ENCODE measurements at places on chromosomes 1 and 21.

- no peak for DNase-seq
These were observed 209.7 kb upstream of the ST6GALNAC5 start for GRCh38 chr1:76657623-76658022.

GRCh38 chr1:20493839-20494608 lies 8.0 kb upstream of the CAMK2N1 start:
- DNase-seq: peak; percentile 84

- peak; percentile 28 for DNase-seq
These were observed 45.3 kb downstream of the TARBP1 start for GRCh38 chr1:234433563-234434285.

- DNase-seq: no peak
These were observed 21.6 kb downstream of the MAP3K21 start for GRCh38 chr1:233349137-233349536.

GRCh38 chr1:109443476-109443875 lies 17.2 kb upstream of the PSMA5 start:
- no peak for DNase-seq

GRCh38 chr1:32114420-32114819 lies 6.6 kb downstream of the KPNA6 start:
- no peak for DNase-seq

GRCh38 chr1:193313354-193314140 lies 127.1 kb upstream of the B3GALT2 start:
- no peak for DNase-seq

DNA sequence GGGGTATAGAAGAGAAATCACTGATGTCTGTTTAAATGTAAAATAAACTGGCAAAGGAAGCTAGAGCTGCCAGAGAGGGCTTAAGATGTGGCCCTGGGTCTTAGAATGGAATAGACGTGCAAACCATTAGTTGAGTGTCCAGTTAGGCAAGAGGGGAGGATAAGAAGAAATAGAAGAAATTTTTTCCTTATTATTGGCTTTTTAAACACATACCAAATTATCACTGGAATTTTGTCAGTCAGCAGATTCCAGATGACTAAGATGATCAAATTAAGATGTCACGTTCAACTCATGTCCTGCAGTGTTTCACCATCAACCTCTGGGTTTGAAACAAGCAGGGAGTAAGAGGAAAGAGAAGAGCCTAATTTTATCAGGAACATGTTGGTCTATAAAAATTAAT lies 71.6 kb upstream of the C1orf21 start:
- no peak for DNase-seq

GRCh38 chr1:63403386-63403785 lies 36.0 kb downstream of the ALG6 start:
- DNase-seq: peak; percentile 48

- DNase-seq: no peak
These were observed 5.8 kb upstream of the SLC44A5 start for GRCh38 chr1:75616436-75617433.

DNA sequence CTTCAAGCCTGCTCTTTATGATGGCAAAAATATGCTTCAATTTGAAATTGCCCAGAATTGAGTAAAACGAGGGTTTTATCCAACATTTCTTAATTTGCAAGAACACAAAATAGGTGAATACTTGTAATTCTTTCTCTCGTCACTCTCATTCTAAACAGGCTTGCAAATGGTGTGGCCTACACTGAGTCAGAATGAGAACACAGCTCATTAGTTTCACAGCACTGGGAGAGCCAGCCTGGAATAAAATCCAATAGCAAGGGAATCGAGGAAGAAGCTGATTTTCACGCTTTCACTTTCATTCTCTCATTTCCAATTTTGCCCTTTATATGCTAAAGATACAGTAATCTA lies 537.5 kb downstream of the LTN1 start:
- DNase-seq: no peak

DNA sequence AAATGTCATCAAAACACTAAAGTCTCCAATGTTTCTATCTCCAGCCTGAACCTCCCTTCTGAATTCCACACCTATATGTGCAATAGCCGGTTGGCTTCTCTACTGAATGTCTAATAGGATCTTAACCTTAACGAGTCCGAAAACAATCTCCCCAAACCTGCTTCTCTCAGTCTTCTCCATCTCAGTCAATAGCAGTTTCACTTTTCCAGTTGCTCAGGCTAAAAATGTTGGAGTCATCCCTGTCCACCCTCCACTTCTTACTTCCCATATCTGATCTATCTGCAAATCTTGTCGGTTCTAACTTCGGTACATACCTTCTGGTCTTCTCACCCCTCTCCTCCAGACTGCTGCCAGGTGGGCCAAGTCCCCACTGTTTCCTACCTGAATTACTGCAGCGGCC lies 25.5 kb upstream of the CITED4 start:
- no peak for DNase-seq

- peak; percentile 46 for DNase-seq
These were observed 142.1 kb upstream of the IPO9 start for GRCh38 chr1:201686714-201687455.

GRCh38 chr1:12171206-12172041 lies 4.6 kb downstream of the TNFRSF1B start:
- no peak for DNase-seq

- no peak for DNase-seq
These were observed 20.3 kb downstream of the ARHGEF10L start for GRCh38 chr1:17559615-17560419.

- DNase-seq: no peak
These were observed 12.1 kb downstream of the PLXNA2 start for GRCh38 chr1:208231881-208232661.

GRCh38 chr1:204509186-204509635 lies 7.0 kb upstream of the MDM4 start:
- no peak for DNase-seq

GRCh38 chr1:181394766-181395165 lies 88.6 kb upstream of the CACNA1E start:
- DNase-seq: no peak

DNA sequence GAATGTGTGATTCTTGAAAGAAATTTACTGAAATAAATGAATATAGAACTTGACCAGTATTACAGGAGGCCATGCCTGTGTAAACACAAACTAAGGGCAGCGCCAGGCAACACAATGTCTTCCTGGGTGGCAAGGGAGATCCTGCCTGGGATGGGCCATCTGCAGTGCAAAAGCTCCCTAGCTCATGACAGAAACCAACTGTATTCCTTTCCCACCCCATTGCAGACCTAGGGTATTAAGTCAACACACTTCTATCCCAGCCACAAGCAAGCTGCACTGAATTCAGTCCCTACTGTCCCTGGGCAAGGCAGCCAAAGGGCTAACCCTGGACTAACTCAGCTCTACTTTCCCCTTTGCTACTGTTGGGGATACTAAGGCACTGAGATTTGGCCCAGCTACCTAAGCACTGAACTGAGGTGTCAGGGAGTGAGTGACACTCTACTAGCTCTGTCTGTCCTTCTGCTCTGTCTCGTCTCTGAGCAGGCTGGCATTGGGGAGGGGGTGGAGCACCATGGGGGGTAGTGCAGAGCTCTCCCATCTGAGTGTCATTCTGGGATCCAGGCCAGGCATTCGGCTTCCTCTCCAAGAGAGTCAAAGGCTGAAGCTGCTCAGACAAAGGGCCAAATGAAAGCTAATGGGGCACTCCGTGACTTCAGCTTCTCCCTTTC lies 2.5 kb downstream of the INKA2 start:
- DNase-seq: no peak

- DNase-seq: no peak
These were observed 133.3 kb upstream of the C1orf105 start for GRCh38 chr1:172287208-172287607.

DNA sequence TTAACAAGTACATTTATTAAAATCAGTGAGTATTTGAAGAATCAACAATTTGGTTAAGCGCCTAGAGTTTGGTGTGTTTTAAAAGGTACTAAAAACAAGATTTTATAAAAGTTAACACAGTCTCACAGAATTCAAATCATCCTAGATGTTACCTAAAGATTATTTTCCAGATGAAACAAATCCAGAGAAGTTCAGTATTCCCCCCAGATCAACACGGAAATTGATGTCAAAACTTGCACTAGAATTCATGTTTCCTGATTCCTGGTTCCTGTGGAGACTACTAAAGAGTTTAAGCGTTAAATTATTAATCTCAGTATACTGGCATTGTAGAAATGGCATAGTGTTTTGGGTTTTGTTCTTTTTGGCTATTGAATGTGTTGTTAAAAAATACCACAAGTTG lies 1.4 kb downstream of the PTBP2 start:
- DNase-seq: no peak

GRCh38 chr1:233394860-233395717 lies 67.6 kb downstream of the MAP3K21 start:
- peak; percentile 59 for DNase-seq

GRCh38 chr1:199308349-199308846 lies 669.6 kb downstream of the PTPRC start:
- DNase-seq: no peak

GRCh38 chr1:158146165-158146564 lies 34.5 kb upstream of the CD1D start:
- DNase-seq: no peak

GRCh38 chr1:66929146-66929688 lies 4.4 kb downstream of the MIER1 start:
- DNase-seq: peak; percentile 17

GRCh38 chr1:226123591-226124471 lies 61.3 kb downstream of the H3-3A start:
- DNase-seq: no peak

GRCh38 chr1:202264726-202265125 lies 71.1 kb downstream of the LGR6 start:
- DNase-seq: no peak

DNA sequence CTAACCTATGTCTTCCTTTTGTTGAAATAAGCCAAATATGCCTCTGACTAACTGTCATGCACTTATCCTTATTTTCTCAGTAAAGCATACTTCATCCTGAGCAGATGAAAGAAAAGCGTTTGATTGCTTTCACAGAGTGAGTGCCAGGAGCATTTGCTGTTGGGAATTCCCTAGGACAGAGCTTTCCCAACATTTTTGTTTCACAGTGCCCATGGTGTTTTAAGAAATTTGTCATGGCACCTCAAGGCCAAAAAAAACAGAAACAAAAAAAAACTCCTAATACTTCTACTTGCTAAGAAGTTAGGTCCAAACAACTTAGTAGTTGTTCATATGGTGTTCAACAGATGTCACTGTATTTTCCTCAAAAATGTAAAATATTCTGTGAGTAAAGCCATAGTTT lies 120.8 kb upstream of the BMP8A start:
- DNase-seq: no peak

DNA sequence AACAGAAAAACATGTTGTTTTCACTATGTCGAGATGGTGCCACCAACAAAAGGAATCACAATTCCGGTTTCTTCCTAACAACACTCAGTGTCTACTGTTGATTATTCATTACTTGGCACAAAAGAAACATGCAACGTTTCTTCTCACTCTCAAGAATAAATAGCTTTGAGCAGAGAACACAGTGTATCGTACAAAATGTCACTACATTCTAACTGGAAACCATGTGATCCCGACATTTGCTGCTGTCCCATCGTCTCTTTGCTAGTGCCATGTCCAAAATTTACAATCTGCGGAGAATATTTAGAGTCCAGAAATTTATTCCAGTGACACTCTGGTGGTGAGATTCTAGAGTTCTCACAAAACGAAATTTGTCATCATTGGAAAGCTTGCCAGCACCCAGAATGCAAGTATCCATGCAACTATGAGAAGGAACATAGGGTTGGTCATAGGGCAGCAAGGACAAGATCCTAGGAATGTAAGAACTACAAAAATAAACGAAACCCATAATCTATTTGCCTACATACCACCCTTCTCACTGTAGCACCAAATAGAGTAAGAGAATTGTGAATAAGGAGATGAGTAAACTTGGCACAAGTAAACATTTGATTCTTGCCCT lies 505.1 kb downstream of the LTN1 start:
- no peak for DNase-seq

GRCh38 chr1:209607102-209607794 lies 23.7 kb downstream of the CAMK1G start:
- no peak for DNase-seq

DNA sequence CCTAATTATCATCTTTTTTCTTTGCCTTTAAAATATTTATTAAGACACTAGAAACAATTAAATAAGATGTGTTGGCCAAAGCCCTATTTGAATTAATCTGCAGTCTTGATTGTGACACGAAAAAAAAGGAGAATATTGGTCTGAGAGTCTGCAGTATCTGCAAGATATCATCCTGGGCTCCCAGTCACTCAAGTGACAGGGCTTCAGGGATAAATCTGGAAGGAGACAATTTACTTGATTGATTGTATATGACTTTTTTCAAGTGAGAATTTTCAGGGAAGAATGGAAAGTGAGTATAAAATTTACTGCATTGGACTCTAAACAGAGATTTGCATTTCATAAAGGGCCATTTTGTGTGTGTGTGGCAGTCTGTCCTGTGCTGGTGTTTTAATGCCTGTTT lies 233.7 kb downstream of the PAPPA2 start:
- no peak for DNase-seq

All from NB4 (cell line).